ENCODE measurements at places on chromosomes 7 and 10.
A peak's percentile ranks its signal among the peaks of the same experiment; 100 is the strongest.

DNA sequence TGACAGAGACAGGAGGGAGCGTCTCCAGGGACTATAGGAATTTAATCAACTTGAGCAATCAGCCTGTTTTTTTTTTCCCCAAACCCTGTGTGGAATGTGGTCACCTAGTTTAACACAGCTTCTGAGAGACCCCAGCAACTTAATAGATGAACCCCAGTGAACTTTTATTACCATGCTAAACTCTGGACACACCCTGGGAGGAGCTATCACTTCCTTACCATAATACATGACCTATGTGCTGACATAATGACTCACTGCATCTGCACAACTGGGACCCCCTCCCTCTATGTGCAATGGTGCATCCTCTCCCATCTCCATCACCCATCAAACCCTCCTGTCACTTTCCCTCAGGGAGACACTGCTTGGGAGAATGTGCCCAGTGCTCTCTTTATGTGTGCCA, 83.7 kb downstream of the EPC1 start:
- DNase-seq = no peak

DNA sequence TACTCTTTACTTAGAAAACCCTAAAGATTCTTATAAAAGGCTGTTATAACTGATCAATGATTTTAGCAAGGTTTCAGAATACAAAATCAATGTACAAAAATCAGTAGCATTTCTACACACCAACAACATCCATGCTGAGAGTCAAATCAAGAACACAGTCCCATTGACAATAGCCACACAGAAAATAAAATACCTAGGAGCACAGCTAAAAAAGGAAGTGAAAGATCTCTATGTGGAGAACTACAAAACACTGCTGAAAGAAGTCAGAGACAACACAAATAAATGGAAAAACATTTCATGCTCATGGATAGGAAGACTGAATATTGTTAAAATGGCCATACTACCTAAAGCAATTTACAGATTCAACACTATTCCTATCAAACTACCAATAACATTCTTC, 427.0 kb downstream of the KCNMA1 start:
- no peak for DNase-seq

- no peak for DNase-seq
These were observed 76.8 kb downstream of the PTN start for GRCh38 chr7:137266764-137267163.

GRCh38 chr10:15393139-15393825, 22.2 kb upstream of the FAM171A1 start:
- DNase-seq = no peak

DNA sequence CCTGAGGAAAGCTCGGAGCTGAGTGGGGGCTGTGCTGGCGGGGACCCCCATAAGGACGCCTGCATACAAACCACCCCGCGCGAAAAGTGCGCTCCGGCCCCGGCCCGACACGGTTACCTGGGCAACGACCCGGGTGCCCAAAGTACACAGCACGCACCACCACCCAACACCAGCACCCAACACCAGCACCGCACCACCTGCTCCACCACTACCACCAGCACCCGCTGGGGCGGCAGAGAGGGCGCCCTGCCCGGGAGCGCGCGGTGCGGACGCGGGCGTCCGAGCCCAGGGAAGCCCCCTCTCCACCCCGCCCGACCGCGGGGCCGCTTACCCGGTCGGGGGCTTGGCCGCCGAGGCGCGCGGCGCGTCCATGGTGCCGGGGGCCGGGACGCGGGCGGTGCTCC, 345 bp downstream of the COBL start:
- DNase-seq = no peak

DNA sequence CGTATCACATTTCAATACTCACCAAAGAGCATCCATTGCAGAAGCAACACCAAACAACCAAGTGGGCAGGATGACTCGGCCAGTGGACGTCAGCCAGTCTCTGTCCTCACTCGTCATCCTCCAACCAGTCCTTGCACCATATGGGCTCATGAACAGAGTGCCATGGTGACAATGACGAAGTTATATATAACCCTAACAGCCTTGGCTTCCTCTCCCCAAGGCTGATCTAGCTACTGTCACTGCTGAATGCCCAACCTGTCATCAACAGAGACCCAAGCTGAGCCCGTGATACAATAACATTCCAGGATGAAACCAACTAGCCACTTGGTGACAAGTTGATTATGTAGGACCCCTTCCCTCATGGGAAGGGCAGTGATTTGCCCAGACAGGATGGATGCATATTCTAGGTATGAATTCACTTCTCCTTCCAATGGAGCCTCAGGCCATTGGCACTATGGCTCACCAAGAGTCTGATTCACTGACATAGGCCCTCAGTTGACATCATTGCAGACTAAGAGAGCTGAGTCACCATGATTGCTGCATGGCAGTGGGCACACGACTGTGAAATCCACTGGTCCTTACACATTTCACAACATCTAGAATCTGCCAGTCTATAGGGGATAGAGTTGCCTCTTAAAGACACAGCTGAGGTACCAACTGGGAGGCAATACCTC, 26.3 kb upstream of the PPIF start:
- no peak for DNase-seq

- DNase-seq = peak; percentile 60
These were observed 133.5 kb upstream of the PRSS58 start for GRCh38 chr7:142391191-142391992.

DNA sequence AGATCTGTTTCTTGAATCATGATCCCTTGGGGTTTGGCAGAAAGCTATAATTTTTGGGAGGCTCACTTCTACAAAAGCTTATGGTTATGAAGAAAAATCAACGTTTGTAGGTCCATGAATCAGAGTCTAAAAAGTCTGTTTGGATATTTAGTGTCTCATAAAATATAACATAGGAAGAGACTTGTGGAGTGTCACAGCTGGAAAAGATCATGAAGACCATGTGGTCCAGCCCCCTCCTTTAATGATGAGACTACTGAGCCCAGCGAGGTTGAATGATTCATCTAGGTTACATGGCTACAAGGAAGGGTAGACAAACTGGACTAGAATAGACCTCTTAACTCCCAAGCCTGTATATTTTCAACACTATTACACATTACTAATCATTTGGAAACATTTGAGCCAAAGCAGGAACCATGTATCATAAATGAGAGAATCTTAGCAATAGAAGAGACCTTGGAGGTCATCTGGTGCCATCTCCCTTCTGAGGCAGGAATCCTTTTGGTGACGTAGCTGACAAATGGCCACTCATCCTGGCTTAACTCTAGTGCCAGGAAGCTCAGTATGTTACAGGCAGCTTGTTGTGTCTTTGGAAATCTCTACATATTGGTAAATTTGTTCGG, 152.5 kb downstream of the CREB5 start:
- no peak for DNase-seq

- no peak for DNase-seq
These were observed 315.1 kb downstream of the ADARB2 start for GRCh38 chr10:1422275-1422674.

DNA sequence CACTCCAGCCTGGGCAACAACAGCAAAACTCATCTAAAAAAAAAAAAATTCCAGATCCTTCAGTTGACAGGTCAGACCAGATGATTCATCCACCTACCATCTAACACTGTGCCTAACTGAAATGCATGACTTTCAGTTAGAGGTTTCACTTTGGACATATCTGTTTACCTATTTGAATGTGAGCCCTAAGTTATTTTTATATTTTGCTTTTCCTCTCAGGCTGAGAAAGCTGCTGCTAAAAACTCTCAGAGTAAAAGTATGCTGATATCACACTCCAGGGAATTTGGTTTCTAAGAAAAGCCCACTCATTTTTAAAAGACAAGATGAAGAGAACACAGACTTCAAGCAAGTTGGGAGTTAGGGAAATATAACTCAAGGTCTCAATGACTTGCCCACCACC, 126.0 kb downstream of the SGMS1 start:
- DNase-seq = no peak

DNA sequence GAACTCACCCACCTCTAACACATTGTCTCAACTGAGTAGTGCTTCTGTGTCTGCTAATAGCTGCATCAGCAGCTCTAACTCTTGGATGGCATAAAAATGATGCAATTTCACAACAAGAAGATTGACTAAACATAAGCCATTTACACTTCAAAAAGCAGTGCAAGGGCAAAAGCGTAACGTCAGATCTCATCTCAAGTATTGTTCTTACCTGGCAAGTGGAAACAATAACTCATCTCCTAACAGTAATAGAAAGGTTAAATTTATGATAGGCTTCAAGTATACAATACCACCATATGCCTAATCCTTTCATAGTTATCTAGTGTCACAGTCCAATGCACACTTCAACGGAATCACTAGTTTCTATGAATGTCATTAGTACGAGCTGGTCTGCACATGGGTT, 14.8 kb downstream of the TPK1 start:
- no peak for DNase-seq

DNA sequence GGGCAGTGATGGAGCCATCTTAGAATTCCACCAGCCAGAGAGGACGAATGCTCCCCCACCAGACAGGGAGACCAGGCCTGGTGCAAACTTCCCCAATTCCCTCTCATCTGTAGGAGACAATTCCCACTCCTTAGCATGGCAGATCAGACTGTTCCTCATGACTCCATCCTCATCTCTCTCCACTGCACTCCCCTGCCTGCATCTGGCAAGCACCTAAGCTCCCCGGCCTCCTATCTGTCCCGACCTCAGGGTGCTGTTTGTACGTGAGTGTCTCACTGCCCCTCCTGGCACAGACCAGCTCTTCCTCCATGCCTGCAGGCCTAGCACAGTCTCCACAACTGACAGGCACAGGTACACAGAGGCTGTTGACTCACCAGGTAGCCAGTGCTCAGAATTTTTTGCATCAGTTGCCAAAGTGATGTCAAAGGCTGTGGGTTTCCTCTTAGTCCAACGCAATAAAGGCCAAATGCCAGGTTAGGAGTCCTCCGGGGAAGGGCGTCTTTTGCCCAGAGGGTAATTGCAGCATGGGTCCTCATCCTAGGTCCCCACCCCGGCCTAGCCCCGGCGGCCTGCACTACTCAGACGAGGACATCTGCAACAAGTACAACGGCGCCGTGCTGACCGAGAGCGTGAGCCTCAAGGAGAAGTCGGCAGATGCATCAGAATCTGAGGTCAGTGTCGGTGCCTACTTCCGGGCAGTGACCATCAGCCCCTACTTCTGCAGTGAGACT, 436.8 kb upstream of the FOXK1 start:
- no peak for DNase-seq

GRCh38 chr7:48621076-48621475, 303.3 kb upstream of the CDC14C start:
- no peak for DNase-seq

DNA sequence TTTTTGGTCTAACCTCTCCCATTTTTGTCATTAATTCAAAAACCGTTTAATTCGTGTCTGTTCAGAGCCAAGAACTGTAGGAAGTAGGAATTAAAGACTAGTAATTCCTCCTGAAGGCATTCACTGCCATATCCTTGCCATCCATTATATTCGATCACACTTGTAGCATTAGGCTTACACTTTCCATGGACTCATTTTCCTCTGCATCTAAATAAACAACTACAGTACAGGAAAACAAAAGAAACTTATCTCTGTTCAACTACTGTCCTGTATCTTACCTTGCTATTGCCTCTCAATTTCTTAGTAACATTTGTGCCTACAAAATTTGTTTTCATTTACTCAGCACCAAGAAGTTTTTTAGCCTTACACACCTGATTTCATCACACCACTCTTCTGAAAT, 111.6 kb upstream of the SEMA3C start:
- no peak for DNase-seq

- no peak for DNase-seq
These were observed 137.5 kb downstream of the ZEB1 start for GRCh38 chr10:31456468-31456867.

DNA sequence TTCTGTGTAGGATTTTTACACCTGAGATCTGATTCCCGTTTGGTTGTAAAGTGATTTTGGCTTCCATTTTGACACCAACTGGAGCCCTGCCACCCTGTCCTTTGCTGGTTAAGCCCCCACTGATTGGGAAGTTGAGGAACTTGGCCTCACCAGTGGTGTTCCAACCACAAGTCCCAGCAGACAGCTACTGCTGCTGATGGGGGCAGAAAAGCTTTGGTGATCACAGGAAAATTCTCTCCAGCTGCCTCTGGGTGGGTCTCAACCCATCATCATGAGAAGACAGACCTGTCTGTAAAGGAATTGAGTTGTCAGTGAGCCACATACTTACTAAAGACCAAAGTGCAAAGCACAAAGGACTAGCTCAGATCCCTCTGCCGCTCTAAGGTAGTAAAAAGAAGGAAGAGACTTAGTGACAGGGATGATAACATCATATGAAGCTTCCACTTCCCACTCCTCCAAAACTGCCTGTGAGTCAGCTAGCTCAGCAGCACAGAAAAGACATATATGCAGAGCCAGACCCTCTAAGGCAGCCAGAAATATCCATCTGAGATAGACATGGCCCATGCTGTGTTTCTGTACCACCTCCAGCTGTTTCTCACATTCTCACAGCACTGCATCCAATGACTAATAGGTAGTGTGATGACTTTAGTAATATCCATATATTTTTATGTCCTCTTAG, 22.4 kb upstream of the LRRC17 start:
- no peak for DNase-seq

GRCh38 chr7:98997846-98998245, 119.5 kb downstream of the TRRAP start:
- DNase-seq = no peak

Data from Jurkat, Clone E6-1 (cell line).